ENCODE measurements at places on chromosomes 7 and 10.
A peak's percentile ranks its signal among the peaks of the same experiment; 100 is the strongest.

DNA sequence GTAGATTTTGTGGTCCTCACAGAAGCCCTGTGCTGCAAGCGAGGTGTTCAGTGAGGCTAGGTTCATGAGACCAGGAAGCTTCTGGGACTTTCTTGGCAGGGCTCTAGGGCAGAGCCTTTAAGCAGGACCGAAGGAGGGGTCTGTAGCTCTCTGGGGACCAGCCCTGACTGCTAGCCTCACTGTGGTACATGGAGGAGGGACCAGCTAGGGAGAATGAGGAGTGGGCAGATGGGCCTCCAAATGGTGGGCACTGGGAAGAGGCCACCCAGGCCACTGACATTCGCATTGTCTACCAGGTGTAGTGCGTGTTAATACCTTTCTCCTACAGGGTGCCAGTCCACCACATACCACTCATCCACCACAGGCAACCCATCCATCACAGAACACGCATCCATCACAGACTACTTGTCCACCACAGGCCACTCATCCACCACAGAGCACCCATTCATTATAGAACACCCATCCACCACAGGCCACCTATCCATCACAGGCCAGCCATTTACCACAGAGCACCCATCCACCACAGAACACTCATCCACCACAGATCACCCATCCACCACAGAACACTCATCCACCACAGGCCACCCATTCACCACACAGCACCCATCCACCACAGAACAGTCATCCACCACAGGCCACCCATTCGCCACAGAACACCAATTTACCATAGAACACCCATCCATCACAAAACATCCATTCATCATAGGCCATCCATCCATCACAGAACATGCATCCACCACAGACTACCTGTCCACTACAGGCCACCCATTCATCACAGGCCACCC is 31.6 kb upstream of the ZNF488 start:
- no peak for DNase-seq

- no peak for DNase-seq
Observed at GRCh38 chr7:130669085-130669700, 645 bp upstream of the COPG2 start.

- peak; percentile 80 for DNase-seq
Observed at GRCh38 chr10:63206997-63207811, 74.1 kb downstream of the NRBF2 start.

DNA sequence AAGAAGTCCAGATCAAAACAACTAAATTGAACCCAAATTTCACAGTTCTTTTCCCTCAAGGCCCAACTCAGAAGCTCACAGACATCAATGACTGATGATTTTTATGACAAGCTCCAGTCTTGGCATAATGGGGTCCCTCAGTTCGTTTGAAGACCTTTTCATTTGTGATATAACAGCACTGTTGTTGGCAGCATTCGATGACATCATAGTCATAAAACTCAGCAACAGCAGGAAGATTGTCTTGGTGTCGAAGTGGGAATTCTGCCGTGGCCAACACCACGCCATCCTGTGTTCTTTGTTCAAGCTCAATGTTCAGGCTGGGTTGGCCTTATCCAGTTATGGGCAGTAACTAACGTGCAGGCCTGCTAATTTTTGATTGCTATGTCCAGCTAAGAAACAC is 261.7 kb downstream of the C7orf25 start:
- no peak for DNase-seq

- no peak for DNase-seq
Observed at GRCh38 chr7:36006636-36007229, 146.3 kb upstream of the EEPD1 start.

DNA sequence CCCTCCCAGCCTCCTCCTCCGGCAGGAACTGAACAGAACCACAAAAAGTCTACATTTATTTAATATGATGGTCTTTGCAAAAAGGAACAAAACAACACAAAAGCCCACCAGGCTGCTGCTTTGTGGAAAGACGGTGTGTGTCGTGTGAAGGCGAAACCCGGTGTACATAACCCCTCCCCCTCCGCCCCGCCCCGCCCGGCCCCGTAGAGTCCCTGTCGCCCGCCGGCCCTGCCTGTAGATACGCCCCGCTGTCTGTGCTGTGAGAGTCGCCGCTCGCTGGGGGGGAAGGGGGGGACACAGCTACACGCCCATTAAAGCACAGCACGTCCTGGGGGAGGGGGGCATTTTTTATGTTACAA is 83.3 kb downstream of the PAX2 start:
- no peak for DNase-seq

GRCh38 chr7:11437994-11438393 is 394.0 kb downstream of the THSD7A start:
- DNase-seq: no peak

GRCh38 chr7:51138123-51139085 is 178.2 kb downstream of the COBL start:
- no peak for DNase-seq

DNA sequence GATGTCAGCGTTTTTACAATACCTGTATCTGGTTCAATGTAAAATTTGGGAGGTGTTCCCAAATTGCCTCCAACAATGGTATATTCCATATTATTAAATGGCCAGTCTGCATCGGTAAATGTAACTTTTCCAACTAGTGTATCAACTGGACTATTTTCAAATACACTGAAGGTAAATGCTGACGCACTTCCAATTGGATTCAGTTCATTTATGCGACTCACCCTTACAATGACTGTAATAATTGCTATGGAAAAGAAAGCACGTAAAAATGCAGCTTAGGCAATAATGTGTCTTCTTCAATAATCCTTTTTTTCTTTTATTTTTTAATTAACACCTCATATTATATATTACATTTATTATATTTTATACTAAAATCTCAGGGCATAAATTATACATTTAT is 209.1 kb downstream of the HGF start:
- no peak for DNase-seq

DNA sequence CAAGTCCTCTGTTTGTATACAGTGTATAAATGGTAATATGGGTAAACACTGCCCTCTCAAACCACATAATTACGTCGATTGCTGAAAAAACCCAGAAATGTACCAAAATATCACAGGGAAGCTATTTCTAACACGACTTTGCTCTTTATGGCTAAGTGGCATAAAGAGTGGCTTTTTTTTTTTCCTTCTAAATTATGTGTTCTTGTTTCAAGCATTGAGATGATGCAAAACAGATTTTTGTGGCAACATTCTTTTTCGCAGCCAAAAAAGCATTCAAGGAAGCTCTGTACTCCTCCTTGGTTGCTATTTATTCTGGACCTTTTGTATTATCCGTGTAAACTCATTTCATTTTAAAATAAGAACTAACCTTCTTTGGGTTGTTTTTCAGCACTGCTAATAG is 138.9 kb downstream of the VTI1A start:
- no peak for DNase-seq

DNA sequence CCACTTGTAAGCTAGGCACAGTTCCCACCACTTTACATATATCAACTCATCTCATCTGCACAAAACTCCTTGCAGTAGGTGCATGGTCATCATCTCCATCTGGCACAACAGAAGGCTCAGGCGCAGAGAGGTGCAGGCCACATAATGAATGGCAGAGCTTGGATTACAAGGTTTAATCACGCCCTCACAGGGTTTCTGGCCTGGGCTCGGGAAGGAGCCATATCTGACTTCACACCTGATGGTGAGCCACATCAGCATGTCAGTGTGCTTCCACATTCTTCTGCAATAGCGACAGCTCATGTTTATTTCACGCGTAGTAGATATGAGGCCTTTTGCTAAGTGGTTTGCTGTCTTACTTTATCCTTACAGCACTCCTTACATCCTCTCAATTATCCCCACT is 650.2 kb downstream of the INHBA start:
- no peak for DNase-seq

GRCh38 chr7:5559576-5560240 is 136.1 kb upstream of the TNRC18 start:
- no peak for DNase-seq

DNA sequence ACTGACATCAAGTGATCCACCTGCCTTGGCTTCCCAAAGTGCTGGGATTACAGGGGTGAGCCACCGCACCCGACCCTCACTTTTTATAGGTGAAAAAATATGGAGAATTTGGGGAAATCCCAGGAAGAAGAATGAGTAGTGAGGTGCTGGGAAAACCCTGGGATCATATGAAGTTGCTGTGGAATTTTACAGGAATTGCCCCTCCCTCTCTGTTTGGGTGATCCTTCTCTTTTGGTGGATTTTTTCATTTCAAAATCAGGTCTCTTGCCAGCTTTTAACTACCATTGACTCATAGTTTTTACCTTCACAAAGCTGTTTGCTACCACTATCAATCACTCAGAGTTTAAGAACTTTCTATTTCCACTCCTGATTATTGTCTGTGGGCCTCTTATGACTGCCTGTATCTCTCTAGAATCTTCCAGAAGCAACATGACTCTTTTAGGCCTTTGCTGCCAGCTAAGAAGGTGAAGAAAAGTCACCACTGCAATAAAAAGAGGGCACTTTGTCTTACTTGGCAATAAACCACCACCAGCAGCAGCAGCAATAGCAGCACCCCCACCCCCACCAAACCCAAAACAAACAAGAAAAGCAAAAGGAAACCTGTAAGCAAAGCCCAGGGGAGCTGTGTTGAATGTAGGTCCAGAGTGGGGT is 4.0 kb upstream of the GIMAP8 start:
- no peak for DNase-seq

GRCh38 chr7:17844514-17845196 is 95.6 kb downstream of the SNX13 start:
- no peak for DNase-seq

- no peak for DNase-seq
Observed at GRCh38 chr7:2711895-2712675, 24.1 kb downstream of the AMZ1 start.

GRCh38 chr7:75916685-75917634 is 2.0 kb downstream of the POR start:
- no peak for DNase-seq

DNA sequence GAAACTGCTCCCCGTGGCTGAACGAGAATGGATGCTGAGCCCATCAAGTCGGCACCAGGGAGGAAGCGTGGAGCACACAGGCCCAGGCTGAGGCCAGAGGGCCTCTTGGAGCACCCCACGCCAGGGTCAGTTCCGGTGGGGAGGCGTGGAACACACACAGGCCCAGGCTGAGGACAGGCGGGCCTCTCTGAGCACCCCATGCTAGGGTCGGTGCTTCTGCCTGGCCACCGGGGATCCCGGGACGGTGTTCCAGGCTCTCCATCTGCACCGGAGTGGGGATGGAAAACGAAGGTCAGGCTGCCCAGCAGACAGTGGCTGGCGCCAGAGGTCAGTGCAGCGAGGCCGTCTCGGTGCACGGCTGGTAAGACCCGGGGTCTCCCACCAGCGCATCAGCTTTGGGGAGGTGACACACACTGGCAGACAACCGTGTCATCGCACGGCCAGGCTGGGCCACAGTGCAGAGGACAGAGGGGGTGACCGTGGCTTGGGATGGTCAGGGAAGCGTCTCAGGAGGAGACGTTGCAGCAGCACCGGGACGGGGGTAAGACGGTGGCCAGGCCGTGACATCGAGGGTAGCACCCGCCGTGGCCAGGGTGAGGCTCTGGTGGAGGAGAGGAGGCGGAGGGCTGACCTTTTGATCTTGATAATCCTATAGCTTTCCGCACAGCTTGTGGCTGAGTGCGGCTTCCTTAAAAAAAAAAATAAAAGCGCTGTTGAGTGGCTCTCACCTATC is 203.9 kb downstream of the ELFN1 start:
- no peak for DNase-seq

GRCh38 chr7:146639291-146639690 is 522.7 kb downstream of the CNTNAP2 start:
- no peak for DNase-seq

DNA sequence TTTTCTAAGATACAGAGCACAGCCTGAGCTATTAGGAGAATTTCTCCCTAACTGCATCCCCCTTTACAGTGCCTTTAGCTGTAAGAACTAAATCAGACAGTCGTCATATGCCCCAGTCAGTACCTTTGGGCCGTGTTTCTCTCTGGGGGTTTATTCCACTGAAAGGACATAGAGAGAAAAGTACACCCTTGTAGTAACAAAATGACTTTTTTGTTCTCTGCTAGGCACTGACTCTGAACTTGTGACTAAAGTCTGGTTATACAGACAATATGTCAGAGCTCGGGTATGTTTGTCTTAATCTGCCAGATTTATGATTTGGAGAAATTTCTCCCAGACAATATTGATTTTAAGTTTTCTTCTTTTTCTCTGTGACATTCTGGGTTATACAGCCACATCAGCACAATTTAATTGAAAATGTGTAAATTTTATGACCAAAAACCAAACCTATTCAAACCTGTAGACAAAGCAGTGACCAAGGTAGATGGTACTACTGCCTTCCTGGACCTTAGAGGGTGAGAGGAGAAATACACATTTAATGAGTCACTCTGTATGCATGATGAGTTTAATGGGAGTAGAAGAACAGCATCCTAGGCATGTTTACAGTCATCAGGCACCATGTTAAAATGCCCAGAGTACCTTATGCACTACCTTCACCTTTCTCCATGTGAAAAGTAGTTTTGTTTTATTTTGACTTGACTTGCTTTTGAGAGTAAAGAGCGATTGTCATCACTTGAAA is 156.1 kb upstream of the PLXDC2 start:
- no peak for DNase-seq

DNA sequence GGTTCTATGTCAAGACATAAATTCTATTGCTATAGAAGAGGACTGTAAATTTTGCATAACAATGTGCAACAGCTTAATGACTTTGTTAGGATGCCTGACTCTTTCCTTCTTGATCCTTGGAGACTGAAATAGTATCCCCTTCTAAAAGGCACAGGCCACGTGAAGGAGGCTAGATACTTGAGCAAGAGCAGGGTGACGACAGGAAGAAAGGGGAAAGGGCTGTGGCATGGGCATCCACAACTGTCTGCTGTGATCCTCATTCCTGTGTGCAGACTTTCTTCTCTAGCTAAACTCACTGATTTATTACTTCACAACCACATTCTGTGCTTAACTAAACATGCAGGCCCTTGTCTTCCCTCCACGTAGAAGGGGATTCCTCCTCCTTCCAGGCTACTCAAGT is 1111.8 kb upstream of the C7orf33 start:
- DNase-seq: no peak

- DNase-seq: no peak
Observed at GRCh38 chr10:17527514-17528146, 73.2 kb upstream of the ST8SIA6 start.

DNA sequence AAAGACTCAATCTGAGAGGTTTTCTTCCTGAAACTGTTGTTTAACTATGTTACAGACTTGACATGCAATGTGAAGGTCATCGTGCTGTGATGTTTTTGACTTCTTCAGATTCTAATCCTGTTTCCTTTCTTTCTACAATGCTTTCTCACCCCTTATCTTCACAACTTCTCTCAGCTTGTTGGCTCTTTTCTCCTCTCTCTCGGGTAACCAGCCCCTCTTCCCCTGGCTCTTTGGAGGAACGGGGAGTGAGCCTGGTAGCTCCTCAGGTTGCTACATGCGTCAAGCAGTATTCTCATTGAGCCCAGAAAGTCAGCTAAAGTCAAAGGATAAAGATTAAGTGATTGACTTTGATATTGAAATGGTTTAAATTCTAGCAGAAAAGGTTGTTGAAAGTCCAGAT is 40.1 kb downstream of the SEC23IP start:
- DNase-seq: no peak
